ENCODE measurements at places on chromosomes 1 and 21.

GRCh38 chr1:83055391-83056170, 943.4 kb downstream of the TTLL7 start:
- DNase-seq = no peak

DNA sequence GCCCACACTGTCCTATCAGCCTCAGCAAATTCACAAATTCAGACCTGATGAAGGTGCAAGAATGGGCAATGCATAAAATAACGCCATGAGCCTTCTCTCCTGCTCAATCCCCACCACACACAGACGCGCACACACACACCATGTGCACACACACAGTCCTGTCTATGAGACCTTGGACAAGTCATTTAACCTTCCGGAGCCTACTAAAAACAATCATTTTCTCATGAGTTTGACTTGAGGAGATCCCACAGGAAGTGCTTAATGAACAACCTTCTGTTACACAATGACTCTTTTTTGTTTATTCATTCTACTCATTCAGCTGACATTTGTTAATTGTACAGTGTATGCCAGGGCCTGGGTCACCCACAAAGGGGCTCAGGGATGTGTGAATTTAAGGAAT, 125.4 kb downstream of the EDEM3 start:
- DNase-seq = no peak

- no peak for DNase-seq
These were observed 16.9 kb upstream of the ARHGAP29 start for GRCh38 chr1:94254073-94254810.

DNA sequence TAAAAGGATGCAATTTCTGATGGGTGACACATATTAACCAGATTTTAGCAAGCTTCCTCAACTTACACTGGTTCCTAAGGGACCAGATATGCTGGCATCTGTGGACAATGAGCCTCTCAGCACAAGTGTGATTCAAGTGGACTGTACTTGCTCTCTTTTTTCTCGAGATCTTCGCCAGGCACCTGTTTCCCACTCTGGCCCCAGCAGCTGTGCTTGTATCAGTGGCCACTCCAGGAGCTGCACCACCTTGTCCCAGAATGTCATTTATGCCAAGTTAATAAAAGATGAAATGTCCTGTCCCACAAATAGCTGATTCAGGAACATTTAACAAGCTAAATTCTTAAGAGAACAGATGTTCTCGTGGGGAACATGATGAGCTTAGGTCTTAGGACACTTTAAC, 14.6 kb downstream of the C1orf198 start:
- DNase-seq = no peak

GRCh38 chr1:161018631-161018930, 2.4 kb downstream of the F11R start:
- DNase-seq = no peak

DNA sequence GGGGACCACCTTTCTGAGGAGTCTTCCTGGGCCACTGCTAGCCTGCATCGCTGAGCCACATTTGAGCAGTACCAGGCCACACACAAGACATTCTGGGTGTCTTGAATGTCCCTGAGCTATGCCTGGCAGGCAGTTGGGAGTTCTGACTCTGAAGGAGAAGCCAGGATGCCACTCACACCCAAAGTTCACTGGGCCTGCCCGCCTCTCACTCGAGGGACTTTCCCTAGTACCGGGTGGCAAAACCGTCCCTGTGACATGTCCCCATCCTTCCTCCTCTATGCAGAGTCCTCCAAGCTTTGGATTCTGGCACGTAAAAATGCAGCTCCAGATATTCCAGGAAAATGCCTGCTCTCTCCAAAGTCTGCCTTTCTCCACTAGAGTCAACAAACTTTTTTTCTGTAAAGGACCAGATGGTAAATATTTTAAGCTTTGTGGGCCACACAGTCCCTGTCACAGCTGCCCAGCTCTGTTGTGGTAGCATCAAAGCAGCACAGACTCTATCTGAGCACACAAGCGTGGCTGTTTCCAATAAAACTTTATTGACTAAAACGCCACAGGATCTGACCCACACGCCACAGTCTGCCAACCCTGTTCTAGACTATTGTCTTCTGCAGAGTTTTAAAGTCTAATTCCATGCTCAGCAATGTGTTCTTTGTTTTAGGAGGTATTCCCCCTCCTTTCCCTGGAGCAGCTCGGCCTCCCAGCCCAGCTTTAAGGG, 19.2 kb upstream of the GUCA2B start:
- DNase-seq = no peak

DNA sequence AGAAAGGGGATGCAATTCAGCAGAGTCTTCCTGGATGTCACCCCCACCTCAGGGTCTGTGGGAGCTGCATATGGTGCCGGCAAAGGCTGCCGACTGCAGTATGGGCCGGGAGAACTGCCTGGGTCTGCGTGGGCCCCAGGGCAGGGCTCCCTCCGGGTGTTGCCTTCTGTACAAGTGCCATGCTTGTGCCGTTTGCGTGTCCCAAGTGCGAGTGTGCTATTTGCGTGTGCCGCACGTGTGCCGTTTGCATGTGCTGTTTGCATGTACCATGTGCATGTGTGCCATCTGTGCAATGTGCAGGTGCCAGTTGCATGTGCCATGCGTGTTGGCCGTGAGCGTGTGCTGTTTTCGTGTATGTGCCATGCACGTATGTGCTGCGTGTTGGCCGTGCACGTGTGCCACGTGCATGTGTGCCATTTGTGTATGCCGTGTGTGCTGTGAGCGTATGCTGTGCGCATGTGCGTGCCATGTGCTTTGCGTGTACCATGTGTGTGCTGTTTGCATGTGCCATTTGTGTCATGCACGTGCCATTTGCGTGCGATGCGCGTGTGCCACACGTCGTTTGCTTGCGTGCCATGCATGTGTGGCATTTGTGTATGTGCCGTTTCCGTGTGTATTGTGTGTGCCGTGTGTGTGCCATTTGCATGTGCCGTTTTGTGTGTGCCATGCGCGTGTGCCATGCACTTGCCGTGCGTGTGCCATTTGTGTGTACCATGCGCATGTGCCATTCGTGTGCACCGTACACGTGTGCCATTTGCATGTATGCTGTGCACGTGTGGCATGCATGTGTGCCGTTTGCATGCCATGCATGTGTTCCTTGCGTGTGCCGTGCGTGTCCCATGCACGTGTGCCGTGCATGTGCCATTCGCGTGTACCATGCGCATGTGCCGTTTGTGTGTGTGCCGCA, 1.5 kb upstream of the TAS1R3 start:
- DNase-seq = no peak

DNA sequence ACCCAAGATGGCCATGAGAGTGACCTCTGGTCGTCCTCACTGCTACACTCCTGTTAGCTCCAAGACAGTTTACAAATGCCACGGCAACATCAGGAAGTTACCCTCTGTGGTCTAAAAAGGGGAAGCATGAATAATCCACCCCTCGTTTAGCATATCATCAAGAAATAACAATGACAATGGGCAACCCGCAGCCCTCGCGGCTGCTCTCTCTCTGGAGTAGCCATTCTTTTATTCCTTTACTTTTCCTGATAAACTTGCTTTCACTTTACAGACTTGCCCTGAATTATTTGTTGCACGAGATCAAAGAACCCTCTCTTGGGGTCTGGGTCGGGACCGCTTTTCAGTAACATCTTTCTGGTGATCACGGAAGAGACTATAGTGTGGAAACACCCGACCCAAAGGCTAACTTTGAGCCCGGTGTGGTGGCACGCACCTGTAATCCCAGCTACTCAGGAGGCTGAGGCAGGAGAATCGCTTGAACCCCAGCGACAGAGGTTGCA, 19.8 kb upstream of the COX20 start:
- DNase-seq = no peak

- no peak for DNase-seq
These were observed 81.8 kb upstream of the CD34 start for GRCh38 chr1:207992677-207993236.

DNA sequence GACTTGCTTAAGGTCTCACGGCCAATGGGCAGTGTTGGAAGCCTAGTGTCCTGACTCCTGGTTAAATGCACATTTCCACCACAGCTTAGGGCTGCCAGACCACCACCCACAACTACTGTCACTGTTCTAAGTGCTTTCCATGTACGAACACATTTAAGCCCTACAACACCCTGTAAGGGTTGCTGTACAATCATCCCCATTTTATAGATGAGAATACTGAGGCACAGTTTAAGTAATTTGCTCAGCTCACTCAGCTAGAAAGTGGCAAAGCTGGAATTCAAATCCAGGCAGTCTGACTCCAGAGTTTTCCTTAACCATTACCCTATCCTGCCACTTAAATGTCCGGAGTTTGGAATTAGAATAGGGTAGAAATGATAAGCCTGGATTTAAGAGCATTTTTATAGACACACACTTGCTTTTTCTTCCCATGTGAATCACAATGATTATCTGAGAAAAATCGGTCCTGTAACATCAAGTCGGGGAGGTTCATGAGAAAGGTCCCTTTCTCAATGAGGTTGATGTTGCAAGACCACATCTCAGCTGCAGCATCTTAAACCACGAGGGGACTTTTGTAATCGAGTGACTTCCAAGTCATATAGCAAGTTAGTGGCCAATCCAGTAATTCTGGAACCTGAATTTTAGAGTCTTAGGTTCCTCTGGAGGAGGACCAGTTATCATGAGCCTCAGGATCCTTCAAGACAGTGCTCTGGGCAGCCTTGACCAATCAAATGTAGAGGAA, 8.6 kb downstream of the E2F2 start:
- DNase-seq = no peak

GRCh38 chr1:20992322-20993056, 184.2 kb downstream of the EIF4G3 start:
- no peak for DNase-seq

GRCh38 chr1:168150283-168150682, 13.6 kb upstream of the GPR161 start:
- DNase-seq = no peak

GRCh38 chr1:81369833-81370232, 430.9 kb upstream of the ADGRL2 start:
- DNase-seq = no peak

DNA sequence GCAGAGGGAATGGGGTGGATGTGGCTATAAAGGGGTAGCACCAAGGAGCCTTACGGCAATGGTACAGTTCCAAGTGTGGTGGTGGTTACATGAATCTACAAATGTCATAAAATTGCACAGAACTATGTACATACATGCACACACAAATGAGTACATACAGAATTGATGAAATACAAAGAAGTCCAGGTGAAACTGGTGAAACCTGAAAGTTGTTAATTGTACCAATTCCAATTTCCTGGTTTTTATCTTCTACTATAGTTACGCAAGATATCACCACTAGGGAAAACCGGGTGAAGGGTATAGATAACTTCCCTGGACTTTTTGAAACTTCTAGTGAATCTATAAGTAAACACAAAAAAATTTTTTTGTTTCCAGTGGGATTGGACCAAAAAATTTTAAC, 18.9 kb downstream of the HSF2BP start:
- no peak for DNase-seq

DNA sequence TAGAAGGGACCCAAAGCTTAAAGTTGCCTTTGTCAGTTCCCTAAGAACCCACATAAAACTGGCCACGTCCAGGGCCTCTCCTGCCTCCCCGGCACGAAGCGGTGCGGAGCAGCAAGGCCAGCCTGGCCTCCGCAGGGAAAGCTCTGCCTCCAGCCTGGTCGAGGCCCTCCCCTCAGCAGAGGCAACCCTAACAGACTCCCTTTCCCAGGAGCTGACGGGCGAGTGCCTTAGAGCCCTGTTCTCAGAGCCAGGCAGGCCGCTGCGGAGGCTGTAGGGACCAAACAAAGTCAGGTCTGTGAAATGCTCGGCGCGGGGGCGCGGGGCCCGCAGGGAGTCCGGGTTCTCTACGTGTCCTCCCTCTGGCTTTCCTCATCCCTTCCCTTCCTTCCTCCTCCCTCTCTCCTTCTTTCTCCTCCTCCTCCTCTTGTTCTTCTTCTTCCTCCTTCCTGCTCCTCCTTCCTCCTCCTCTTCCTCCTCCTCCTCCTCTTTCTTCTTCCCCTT, 40.7 kb downstream of the RIPK4 start:
- DNase-seq = no peak

DNA sequence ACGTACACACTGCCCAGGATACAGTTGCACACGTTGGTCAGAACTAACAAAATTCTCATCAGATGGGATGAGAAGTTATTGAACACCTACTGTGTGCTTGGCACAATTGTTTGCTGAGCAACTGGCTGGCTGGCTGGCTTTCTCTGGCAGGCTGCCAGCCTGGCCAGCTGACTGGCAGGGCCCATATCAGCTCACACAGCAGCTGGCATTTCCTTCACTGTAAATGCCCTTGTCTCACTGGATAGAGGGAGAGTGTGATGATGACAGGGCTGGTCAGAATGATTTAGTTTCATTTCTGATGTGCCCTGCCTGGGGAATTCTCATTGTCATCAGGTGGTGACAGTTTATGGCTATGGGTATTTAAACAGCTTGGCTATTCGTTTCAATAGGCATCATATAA, 15.8 kb downstream of the CAMK2N1 start:
- peak; percentile 14 for DNase-seq

DNA sequence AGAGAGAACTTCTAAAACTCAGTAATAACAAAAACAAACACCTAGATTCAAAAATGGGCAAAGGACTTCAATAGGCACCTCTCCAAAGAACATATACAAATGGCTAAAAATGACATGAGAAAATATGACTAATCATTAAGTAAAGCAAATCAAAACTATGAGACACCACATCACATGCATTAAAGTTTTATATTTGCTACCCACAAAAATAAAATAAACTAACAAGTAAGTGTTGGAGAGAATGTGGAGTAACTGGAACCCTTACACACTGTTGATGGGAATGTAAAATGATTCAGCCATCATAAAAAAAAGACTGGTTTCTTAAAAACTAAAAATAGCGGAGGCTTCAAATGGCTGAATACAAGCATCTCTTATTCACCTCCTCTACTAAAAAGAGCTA, 262.1 kb upstream of the PKN2 start:
- no peak for DNase-seq

- peak; percentile 58 for DNase-seq
These were observed 482.2 kb downstream of the CAMTA1 start for GRCh38 chr1:7267493-7267892.

DNA sequence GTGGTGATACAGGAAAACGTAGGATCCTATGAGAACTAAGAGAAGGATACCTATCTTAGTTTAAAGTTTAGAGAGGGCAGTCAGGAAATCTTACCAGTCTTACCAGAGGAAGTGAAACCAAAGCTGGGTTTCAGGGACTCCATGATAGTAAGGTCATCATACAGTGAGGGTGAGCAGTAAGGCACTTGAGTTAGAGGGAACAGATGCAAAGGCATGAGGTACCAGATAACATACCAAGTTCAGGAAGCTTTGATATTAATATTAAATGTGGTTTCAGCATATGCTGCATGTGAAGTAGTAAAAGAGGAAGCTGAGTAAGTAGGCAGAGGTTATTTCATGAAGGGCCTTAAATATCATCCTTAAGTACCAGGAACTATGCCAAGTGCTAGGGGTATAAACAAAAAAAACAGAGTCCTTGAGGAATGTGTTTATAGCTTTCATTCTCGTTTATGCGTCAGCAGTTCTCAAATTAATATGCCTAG, 16.9 kb downstream of the ATG4C start:
- DNase-seq = no peak

GRCh38 chr1:153818876-153819275, 43.7 kb downstream of the SLC27A3 start:
- DNase-seq = no peak

Measured in SHP77 (cell line).